CD4-positive, alpha-beta T cell (primary cell): ENCODE measurements at places on chromosomes 1 and 21.
A peak's percentile ranks its signal among the peaks of the same experiment; 100 is the strongest.

- DNase-seq = no peak
Observed at GRCh38 chr1:7470904-7471638, 300.0 kb upstream of the VAMP3 start.

- DNase-seq = no peak
Observed at GRCh38 chr1:89451011-89451410, 73.6 kb upstream of the LRRC8B start.

DNA sequence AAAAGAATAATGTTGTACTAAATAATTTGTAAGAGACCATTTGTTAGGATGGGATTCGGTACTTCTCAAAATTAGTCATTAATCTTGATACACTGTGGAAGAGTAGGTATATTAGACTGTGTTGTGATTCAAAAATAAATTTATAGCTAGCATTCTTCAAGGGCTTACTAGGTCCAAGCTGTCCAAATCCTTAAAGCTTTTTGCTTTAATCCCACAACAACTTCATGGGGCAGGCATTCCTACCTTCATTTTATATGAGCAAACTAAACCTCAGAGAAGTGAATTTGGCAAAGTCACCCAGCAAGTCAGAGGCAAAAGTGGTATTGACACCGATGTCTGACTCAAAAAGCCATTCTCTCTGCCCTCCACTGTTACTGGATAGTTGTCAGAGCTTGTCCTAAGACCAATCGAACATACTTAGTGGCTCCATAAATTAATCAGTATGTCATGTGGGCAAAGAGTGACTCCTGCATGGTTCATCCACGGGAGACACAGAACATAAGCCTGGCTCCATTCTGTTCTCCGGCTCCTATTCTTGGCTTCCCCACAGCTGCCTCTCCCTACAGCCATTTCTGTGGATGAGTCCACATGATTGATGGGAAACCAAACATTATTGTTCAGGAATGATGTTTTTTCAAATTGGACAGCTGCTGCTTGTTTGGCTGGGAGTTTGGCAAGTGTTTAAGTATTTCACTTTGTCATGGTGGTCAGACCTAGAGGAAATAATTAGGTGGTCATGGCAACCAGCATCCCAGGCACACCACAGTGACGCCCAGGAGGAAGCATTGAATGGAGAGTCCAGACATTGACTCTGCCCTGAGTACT is 133.4 kb upstream of the FGGY start:
- DNase-seq = no peak

GRCh38 chr1:108557296-108557695 is 2.6 kb upstream of the EEIG2 start:
- DNase-seq = no peak

- DNase-seq = no peak
Observed at GRCh38 chr1:225631021-225631663, 21.8 kb downstream of the ENAH start.

DNA sequence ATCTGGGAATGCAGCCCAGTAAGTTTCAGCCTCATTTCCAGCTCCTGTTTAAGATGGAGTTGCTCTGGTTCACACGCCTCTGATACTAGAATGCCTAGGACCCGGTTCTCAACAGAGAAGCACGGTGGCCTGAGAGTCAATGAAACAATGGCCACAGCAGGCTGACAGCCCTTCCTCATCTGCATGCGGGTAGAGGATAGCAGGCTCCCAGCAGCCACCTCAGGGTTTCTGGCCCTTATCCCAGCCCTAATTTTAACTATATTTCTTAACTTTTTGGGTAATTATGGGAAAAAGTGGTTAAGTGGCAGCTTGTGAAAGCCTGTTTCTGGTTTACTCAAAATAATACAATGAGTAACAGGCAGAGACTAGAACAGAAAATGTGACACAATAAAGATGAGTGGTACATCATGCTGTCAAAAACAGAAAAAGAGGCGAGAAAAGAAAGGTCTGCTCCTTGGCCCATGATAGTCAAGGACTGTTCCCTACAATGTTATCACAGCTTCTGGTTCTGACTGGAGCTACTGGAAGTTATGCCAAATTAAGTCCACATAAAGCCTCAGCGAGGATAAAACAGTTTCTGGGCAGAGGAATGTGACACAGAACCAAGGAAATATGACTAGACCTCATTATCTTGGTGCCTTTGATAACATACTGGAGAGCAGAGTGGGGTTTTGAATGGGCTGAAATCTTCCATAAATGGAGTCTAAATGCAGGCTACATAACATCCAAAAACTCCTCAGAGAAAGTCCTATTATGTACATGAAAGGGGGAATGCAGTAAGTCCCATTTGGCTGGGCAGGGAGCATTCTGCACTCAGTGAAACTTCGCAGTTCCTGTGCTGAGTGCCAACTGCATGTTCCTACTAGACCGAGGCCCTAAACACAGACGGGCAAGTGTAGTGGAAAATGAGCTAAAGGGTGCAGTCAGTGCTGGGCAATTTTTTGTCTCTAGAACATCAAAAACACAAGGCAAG is 92.1 kb downstream of the NIBAN1 start:
- no peak for DNase-seq

DNA sequence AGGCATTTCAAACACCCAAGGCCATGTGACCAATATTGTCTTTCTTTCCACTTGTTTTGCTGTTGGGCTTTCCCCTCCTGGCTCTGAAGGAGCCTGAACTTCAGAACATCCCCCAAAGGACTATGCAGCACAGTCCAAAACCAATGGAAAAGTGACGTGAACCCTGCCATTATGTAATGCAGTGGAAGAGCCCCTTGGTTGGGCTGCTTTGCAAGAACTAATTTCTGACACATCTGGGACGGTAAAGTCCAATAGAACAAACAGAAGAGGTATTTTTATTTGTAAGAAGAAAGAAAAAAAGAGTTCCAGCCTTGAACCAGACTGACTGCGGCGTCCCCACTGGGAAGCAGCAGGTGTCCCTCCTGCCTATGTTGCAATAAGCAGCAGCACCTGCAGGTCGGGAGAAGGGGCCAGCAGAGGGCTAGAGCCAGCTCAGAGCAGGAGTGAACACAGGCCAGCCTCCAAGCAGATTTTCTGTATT is 116.7 kb downstream of the CDC7 start:
- peak; percentile 3 for DNase-seq

DNA sequence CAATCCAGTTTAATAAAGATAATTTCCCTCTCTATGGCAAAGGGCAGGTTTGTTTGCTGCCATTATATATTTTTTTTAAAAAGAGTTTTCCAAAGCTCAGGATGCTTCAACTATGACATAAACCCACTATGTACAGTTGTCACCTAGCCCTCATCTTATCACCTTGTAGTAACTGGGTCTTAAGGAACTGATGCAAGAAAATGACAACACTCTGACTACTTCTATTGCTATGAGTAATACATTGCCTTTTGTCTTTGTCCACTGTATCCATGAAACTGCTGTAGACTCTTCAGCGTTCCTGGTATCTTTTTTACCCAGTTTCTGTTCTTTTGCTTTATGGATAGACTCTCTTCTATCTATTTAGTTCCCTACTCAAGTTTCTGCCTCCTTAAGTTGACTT is 586.5 kb downstream of the NEGR1 start:
- DNase-seq = no peak

DNA sequence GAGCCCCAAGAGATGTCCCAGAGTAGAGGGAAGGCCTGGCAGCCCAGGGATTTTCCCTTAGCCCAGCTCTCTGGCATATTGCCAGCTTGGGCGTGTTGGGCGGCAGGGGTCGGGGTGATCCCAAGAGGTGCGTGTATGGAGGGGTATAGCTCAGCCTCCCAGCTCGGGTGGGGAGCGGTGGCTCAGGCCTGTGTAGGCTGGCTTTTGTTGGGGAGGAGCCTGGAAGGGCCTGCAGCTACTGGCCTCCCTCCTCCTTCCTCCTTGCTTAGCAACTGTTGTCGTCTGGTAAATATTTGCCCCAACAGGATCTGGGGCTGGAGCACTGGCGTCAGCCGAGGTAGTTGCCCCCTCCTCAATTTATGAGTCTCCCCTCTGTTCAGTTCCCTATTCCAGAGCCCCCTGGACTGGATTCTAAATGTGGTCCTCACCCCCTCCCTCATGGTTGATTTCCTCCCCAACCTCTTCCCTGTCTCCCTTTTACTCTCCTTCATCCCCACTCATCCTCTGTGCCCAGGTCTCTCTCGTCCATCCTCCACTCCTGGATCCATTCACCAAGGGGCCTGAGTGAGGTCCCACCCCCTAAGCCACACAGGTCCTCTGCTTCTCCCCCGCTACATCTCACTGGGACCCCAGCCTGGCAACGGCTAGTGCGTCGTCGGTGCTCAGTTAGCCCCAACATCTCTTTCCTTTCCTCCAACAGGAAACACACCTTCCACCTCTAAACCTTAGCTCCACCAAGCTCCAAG is 10.3 kb upstream of the LMNA start:
- peak; percentile 47 for DNase-seq

DNA sequence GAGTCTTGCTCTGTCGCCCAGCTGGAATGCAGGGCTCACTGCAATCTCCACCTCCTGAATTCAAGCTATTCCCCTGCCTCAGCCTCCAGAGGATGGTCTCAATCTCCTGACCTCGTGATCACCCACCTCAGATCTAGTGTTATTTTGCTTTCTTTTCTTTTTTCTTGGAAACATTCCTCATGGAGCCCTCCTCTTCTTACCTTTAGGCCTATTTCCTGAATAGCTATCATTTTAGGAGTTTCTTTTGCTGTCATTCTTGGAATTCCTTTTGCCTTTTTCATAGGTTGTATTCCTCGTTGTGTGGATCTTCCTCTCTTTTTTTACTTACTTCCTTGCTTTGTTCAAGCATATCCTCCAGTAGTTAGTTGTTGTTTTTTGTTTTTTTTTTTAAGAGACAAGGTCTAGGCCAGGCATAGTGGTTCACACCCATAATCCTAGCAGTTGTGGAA is 173.8 kb downstream of the RASAL2 start:
- no peak for DNase-seq

GRCh38 chr21:35291973-35292627 is 243.0 kb upstream of the RUNX1 start:
- no peak for DNase-seq

DNA sequence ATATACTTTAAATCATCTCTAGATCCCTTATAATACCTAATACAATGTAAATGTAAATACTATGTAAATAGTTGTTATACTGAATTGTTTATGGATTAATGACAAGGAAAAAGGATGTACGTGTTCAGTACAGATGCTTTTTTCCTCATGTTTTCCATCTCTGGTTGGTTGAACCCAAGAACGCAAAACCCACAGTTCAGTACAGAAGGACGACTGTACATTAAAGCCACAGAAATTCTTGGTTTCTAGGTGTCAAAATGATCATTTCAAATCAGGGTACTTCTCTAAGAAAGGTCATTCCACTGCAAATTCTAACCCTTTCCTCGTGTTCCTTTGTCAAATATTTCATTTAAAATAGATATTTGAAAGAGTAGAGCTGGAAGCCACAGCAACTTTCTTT is 158.1 kb downstream of the VAV3 start:
- DNase-seq = no peak

GRCh38 chr1:117284399-117285215 is 73.9 kb upstream of the VTCN1 start:
- DNase-seq = no peak

DNA sequence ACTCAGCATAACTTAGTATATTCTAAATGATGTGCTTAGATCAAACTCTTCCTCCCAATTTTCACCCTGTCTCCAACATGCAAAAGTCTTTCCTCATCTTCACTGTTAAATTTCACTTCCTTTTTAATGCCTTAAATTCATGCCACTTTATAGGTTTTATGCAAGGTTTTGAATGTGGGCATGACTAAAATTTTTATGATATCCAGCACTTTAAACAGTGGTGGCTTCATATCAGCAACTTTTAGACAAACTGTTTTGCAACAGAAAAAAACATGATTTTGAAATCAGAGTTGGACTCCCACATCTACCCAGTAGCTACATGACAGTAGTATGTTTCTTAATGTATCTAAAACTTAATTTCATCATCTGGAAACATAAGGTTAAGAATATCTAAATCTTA is 84.7 kb upstream of the ZP4 start:
- no peak for DNase-seq

GRCh38 chr1:53669621-53670191 is 69.3 kb downstream of the GLIS1 start:
- DNase-seq = no peak

DNA sequence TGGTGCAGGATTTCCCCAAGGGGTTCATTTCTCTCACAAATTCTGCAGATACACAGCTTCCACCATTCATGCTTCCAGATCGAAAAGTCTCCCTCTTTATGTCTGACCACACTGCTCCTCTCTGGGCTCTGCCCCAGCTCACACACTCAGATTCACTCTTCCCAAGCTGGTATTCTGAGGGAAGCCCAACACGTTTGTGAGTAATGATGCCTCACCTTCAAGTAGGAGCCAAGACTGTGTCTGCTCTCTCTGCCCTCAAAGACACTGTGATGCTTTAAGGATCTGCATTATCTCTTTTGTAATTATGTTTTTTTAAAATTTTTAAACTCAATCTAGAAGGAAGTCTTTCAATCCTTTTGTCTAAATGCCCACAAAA is 19.8 kb downstream of the PRAMEF11 start:
- no peak for DNase-seq

GRCh38 chr1:113141650-113142473 is 68.9 kb downstream of the LRIG2 start:
- no peak for DNase-seq

GRCh38 chr1:19728413-19729145 is 63.9 kb downstream of the HTR6 start:
- no peak for DNase-seq

DNA sequence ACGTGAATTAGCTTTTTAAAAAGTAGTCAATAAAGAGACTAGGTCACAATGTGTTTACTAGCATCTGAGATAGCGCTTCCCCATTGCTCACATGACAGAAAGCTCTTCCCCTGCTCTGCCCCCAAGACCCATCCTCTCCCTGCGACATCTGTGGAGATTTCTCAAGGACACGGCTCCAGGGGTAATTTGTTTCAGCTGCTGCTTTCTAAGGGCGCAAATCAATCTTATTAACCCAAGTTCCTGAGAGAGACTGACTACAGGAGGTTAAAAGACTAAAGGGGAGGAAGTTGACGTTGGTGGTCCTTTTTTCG is at the start of gene MYOCOS:
Gene MYOCOS (plus strand): TSS at position 92 of the 311 bp plus-strand sequence. CDS start 1,641 bp downstream, outside the sequence.
- no peak for DNase-seq

- DNase-seq = no peak
Observed at GRCh38 chr1:36924282-36924811, 110.0 kb downstream of the GRIK3 start.

DNA sequence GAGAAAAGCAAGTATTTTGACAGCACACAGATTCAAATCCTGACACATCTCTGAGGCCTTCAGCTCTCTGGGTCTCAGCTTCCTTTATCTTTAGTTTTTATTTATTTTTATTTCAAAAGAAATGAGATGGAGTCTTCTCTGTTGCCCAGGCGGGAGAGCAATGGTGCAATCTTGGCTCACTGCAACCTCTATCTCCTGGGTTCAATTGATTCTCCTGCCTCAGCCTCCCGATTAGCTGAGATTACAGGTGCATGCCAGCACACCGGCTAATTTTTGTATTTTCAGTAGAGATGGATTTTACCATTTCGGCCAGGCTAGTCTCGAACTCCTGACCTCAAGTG is 19.1 kb upstream of the ATP2B4 start:
- DNase-seq = no peak

- DNase-seq = peak; percentile 26
Observed at GRCh38 chr1:111030590-111030989, 66.9 kb upstream of the LRIF1 start.

GRCh38 chr1:24254783-24255182 is 64.4 kb upstream of the GRHL3 start:
- DNase-seq = no peak

- DNase-seq = no peak
Observed at GRCh38 chr1:228689255-228689654, 46.0 kb upstream of the RHOU start.
